ENCODE measurements at places on chromosomes 11 and 22.

GRCh38 chr11:72721689-72722049 is 30.5 kb downstream of the ARAP1 start:
- no peak for DNase-seq

- no peak for DNase-seq
Measured at GRCh38 chr22:25598609-25599008, 34.1 kb downstream of the GRK3 start.

DNA sequence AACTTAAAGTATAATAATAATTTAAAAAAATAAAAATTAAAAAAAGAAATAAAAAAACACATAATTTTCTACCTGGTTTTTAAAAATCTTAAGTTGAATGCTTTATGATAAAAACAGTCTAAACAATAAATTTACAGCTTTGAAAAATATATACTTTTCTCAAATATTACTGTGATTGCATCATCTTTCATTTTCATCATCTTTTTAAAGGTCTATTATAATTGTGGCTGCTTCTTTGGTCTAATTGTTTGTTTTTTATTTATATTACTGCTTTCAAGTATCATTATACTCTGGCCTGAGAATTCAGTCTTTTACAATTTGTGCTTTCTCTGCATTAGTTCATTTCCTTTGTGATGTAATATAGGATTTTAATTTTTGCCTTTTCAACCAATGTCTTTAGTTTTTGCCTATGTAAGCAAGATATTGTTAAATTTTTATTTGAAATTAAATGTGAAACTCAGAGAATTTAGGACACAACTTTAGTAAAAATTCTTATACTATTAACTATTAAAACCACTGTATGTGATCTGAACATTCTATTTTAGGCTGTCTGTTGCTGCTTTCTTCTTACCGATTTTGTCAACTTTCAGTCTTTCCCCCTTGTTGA is 7.3 kb downstream of the CYP2R1 start:
- DNase-seq: no peak

- DNase-seq: no peak
Measured at GRCh38 chr22:16958475-16958874, 49.5 kb downstream of the GAB4 start.

DNA sequence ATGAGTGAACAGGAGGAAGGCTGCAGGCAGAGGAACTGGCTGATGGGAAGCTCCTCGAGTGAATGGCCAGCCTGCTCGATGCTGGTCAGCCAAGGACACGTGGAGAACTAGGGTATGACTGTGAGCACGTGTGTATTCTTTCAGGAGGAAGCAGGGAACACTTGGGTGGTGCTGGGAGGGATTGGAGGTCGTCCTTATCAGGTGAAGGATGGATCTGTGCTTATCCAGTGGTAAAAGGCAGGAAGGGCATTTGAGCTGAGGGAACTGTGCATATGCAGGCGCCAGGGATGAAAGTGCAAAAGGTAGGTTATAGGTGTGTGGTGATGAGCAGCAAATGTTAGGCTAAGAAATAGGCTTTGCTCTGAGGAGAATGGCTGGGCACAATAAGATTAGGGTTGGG is 9.7 kb upstream of the SLCO2B1 start:
- DNase-seq: no peak

DNA sequence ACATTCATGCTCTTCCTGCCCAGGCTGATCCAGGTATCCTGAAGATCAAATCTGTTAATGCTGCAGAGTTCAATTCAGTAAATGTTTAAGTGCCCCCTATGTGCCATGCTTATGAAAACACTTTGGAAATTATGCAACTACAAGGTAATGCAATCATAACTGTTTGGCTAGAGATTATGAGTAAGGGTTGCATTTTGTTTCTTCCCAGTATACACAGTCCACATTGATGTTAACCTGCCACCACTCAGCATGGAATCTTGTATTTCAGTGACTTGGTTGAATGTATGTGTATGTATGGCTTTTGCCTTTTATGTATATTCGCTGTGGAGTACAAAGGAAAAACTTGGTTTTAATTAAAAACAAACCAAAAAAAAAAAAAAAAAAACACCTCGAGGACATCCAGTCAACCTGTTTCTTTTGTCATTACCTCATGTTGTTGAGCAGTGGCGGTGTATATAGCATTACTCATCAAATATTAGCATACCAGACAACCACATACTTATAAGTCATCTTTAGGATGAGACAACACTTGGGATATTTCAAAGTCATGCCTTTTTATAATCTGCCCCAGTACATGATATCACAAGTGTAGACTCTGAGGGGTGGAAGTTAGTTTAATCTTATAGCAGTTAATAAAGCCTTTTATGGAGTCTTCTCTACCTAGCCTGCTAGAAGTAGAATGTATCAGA is 86.1 kb upstream of the HORMAD2 start:
- DNase-seq: peak; percentile 71

DNA sequence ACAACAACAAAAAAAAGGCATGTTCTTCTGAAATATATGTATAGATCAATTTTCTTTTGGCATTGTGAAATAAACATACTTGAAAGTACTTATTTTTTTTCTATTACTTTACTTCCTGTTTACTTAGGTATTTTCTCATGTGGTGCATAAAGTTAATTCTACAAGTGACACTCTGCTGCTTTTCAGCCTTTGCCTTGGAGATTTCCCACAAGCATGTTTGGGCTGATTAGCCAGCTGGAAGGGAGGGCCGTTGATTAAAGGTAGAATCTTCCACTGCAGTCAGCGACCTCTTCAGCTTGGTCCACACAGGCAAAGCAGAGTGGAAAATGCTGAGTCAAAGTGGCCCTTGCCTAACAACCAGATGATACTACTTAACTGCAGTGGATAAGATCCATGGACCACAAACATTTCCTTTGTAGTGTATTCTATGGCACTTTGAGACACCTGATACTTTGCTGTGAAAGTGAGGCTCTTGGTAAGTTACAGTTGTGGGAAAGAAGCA is 176.0 kb downstream of the ARHGAP42 start:
- peak; percentile 93 for DNase-seq

- DNase-seq: peak; percentile 1
Measured at GRCh38 chr22:30079952-30080533, at the start of gene HORMAD2. Gene HORMAD2, plus strand, starts transcription at chr22:30080464. Its CDS starts 13,489 bp downstream, at chr22:30093953.

- no peak for DNase-seq
Measured at GRCh38 chr11:92198268-92198667, 26.4 kb upstream of the FAT3 start.

GRCh38 chr11:79055856-79056631 is 384.8 kb downstream of the TENM4 start:
- peak; percentile 95 for DNase-seq

DNA sequence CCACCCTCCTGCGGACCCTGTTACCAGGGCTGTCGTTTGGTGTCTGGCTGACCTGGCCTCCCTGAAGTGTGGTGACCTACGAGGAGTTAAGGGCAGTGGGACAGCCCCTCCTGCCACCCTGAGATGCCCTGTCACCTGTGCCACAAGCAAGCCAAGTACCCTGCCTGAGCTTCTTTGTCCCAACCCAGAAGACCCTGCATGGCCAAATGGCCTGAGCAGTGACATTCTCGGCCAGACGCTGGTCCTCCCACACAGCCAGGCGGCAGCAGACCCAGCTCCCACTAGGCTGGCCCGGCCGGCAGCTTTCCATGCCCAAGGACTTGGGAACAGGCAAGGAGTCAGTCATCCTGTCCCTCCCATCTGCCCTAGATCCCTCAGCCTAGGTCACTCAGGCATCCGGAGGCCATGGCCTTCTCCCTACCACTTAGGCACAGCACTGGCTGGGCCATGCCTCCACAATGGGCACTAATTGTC is 7.6 kb downstream of the ARVCF start:
- DNase-seq: no peak

GRCh38 chr22:17882162-17882561 is 107.9 kb upstream of the BID start:
- DNase-seq: no peak

DNA sequence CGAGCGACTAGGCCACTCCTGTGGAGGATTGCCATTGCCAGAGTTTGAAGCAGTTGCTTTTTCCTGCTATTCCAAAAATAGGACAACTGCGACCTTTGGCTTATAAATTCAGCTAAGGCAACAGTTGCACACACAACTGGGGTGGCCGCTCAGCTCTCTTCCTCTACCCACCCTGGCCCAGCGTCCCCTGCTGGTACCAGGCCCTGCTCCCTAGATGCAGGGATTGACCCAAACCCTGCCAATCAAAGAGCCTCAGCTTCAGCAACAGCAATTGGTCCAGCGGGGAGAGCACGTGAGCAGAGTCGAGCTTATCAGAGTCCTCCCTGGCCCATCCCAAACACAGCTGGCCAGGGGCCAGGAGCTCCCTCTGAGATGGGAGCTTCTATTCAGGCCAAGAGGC is 22.0 kb upstream of the CABP2 start:
- no peak for DNase-seq

DNA sequence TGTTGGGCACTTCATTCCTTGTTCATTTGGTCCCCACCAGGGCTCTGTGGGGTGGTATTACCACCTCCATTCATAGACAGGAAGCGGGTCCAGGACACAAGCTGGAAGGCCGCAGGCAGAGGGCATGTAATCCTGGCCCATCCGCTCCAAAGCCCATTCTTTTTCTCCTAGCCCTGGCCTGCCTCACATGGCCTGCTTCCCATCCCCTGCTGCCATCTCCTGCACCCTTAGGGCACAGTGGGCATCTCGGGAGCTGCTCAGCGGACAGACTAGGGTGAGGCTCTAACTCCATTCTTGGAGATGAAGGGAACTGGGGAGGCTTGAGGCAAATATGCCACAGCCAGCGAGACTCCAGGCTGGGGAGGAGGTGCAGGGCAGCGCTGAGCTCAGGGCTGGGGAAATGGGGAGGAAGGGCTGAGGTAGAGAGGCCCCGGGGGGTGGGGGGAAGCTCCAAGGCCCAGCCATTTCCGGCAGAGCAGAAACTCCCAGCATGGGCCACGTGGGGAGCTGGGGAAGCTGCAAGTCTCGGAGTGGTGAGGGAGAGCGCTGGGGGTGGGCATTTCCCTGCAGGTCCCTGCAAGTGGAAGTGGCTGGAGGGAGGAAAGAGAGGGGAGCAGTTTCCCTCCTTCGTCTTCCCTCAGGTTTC is 14.3 kb upstream of the BCL9L start:
- no peak for DNase-seq

- DNase-seq: peak; percentile 54
Measured at GRCh38 chr11:89490981-89491690, at the start of gene NOX4. Gene NOX4, minus strand, starts transcription at chr11:89491375. Its CDS starts 129 bp downstream, at chr11:89491246.

- DNase-seq: no peak
Measured at GRCh38 chr11:42473106-42473505, 838.7 kb upstream of the API5 start.

- DNase-seq: no peak
Measured at GRCh38 chr11:115146425-115146824, 357.8 kb downstream of the CADM1 start.

- DNase-seq: no peak
Measured at GRCh38 chr11:119700536-119701346, 28.3 kb downstream of the NECTIN1 start.

DNA sequence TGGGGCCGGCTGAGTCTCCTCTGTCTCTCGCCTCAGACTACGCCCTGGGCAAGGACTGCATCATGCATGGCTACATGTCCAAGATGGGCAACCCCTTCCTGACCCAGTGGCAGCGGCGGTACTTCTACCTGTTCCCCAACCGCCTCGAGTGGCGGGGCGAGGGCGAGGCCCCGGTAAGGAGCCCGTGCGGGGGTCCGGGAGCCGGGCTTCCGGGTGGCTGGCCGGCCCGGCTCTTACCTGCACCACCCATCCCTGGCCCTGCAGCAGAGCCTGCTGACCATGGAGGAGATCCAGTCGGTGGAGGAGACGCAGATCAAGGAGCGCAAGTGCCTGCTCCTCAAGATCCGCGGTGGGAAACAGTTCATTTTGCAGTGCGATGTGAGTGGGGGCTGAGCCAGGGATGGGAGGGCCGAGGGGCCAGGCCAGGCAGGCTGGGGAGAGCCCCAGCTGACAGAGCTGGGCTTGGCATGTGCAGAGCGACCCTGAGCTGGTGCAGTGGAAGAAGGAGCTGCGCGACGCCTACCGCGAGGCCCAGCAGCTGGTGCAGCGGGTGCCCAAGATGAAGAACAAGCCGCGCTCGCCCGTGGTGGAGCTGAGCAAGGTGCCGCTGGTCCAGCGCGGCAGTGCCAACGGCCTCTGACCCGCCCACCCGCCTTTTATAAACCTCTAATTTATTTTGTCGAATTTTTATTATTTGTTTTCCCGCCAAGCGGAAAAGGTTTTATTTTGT is 4.1 kb upstream of the ANKRD13D start:
- DNase-seq: no peak

GRCh38 chr11:38060136-38060535 is 1462.1 kb upstream of the RAG2 start:
- DNase-seq: no peak

DNA sequence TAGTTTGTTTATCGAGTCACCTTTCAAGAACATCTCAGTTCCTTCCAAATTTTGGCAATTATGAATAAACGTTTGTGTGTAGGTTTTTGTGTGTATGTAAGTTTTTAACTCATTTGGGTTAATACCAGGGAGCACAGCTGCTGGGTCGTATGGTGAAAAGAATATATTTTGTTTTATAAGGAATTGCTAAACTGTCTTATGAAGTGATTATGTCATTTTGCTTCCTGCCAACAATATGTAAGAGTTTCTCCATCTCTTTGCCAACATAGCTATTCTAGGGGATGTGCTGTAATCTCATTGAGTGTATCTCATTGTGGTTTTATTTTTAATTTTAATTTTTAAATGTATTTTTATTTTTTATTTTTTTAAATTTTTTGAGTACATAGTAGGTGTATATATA is 27.3 kb downstream of the BCL2L13 start:
- DNase-seq: peak; percentile 37

DNA sequence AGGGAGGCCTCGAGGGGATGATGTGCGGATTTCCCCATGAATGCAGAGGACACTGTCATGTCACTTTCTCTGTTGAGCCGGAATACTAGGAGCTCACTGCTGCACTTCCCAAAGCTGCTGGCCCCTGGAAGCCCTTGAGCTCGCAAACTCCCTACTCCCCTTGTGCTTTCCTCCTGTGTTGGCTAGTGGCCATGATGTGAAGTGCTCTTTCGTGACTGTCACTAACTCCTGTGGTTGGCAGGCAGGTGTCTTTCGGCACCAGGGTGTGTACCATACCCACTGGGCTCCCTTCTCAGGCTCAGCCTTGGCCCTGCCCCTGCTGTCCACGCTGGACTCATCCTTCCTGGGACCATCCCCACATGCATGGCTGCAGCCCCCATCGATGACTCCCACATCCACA is 86.2 kb downstream of the BTBD10 start:
- no peak for DNase-seq

DNA sequence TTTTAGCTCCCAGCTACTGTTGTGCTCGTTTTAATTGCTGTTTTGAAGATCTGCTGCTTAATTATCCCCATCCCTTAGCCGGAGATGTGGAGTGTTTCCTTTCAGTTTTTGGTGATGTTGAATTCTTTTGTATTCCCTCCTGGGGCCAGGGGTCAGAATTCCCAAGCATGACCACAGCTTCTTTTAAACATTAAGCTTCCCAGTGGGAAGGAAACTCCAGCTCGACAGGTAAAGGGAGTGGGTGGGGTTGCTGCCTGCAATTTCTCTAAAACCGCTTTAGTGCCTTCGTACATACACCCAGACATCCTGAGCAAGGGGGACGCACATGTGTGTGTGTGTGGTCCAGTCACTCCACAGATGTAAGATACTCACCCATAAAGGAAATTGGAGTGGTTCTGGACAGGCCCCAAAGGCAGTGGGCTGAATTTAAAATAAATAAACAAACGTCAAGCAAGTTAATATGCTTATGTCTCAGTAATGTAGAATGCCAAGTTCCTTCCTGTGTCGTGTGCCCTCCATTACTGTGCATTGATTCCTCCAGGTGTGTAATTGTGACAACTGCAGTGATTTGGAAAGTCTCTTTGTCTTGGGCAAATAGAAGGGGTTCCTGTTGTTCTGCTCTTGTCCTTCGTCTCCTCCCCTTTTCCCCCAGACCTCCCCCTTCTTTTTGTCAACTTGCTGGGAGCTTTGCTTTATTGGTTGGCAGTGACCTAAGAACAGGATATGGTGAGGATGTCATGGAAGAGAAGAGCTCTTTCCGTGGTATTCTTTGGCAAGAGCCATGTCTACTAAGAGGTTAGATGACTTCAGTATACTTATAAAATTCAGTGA is 19.2 kb upstream of the ADSL start:
- peak; percentile 36 for DNase-seq
